ENCODE measurements at places on chromosomes 2 and 18.

GRCh38 chr2:207216457-207216856, 50.7 kb upstream of the KLF7 start:
- no peak for DNase-seq

DNA sequence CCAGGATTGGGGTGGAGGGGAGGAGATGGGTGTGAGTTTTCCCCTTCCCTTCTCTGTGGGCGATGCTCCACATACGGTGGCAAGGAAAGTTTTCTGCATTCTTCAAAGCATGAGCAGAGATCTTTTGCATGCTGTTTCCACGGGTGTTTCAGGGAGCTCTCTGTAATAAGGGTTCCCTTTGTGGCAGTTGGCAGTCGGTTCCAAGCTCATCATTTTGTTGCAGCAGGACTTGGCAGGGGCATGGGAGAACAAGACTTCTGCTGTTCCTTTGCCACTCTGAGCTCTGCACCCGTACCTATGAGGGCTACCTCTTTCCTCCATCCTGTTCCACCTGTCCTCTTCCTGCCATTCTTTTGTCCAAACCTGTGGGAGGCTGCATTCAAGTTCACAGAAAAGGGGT, 71.3 kb upstream of the SPRED2 start:
- no peak for DNase-seq

DNA sequence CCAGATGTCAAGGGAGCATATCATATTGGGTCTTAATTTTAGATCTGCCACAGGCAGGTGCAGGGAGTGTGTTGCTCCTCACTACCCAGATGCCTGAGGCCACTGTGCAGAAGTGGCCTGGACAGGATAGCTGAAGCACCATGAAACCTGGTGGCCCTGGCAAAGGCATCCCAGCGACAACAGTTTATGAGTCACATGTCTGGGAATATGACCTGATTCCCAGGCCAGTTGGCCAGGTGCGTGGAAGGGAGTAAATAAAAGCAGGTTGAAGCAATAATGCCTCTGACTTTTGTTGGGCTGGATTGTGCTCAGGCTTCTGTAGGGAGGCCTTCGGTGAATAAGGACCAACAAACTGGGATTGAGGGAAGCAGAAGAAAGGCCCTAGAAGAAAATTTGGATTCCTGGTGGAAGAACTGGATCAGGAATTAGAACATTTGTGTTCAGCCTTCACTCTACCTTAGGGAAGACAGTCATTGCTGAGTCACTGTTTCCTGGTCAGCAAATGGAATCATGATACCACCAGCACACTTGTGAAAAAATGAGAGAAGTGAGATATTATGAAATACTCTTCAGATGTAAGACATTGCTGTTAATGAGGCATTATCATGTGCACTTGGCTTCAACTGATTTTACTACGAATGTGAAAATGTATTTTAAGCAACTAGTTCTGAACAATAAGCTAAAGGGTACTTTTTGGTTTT, 78.4 kb upstream of the ZNF516 start:
- DNase-seq: peak; percentile 93

- DNase-seq: no peak
Measured at GRCh38 chr2:10215393-10215935, 87.2 kb upstream of the HPCAL1 start.

DNA sequence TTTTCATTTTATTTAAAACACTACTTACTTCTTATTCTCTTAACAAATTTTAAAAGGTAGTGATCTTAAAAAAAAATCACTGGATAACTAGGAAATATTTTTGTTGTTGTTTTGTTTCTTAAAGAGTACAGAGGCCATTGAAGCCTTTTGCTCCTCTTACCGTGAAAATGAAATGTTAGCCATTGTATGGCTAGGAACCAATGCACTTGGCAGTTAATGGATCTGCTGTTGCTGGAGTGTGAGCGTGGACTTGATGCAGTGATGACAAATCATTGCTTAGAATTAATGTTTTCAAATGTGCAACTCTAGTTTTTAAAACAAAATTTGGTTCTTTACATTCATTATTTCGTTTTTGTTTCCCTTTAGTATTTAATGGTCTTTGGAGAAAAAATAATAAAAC, 162.3 kb downstream of the HAUS1 start:
- DNase-seq: no peak

DNA sequence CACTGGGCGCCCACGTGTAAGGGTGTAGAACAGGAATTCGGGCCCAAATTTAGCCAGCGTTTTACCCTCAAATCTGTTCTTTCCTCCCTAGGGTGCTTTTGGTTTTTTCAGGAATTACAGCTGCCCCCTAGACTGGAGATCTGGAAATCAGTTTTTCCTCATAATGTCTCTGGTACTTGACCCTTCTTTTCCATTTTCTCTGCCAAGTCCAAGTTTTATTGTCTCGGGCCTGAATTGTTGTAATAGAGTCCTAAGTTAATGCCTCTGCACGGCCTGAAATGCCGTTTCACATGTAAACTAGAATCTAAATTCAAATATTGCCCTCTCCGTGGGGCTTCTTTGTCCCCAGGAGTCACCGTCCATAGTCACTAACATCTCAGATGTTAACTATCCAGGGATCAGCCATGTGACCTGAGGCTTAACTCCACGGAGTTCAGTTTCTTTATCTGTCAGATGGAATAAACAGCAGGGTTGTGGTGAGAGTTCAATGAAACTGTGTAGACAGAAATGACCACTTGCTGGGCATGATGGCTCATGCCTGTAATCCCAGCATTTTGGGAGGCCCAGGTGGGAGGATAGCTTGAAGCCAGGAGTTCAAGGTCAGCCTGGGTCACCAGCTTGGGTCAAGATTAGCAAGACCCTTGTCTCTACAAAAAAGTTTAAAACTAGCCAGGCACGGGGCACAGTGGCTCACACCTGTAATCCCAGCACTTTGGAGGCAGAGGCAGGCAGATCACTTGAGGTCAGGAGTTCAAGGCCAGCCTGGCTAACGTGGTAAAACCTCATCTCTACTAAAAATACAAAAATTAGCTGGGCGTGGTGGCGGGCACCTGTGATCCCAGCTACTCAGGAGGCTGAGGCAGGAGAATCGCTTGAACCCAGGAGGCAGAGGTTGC, 12.7 kb upstream of the CABLES1 start:
- DNase-seq: no peak

GRCh38 chr2:158975271-158975921, 7.0 kb downstream of the TANC1 start:
- no peak for DNase-seq

DNA sequence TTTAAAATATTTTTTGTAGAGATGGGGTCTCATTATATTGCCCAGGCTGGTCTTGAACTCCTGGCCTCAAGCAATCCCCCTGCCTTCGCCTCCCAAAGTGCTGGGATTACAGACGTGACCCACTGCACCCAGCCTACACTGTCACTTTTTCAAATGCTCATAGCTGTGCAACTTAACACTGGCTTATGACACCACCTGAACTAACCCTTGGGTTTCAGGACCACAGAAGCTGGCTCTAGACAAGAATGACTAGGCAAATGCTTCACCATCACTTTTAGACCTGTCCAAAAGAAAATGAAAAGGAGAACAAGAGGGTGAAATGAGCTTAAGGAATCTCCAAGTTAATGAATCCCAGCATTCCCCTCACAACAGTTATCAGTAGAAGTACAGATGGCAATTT, 13.3 kb downstream of the ERCC3 start:
- no peak for DNase-seq

DNA sequence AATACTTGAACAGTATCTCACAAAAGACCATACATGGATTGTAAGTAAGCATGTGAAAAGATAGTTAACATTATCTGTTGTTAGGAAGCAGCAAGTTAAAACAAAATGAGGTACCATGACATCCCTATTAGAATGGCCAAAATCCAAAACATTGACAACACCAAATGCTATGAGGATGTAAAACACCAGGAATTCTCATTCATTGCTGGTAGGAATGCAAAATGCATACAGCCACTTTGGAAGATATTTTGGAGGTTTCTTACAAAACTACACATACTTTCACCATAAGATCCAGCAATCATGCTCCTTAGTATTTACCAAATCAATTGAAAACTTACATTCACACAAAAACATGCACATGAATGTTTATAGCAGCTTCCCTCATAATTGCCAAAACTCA, 30.9 kb upstream of the ICOS start:
- no peak for DNase-seq

DNA sequence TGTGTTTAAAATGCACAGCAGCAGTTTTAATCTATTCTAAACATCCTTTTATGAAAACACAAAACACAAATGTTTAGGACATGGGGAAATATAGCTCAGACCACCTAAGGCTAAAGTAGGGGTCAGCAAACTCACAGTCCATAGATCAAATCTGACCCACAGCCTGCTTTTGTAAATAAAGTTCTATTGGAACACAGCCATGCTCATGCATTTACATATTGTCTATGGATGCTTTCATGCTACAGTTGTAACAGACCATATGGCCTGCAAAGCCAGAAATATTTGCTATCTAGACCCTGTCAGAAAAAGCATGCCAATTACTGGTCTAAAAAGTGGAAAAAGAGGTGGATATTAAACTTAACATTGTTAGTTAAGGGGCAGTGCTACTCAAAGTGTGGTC, 1105.4 kb upstream of the KLHL29 start:
- DNase-seq: no peak

- no peak for DNase-seq
Measured at GRCh38 chr2:176122683-176123410, at the start of gene HOXD9. Gene HOXD9, plus strand, starts transcription at chr2:176122719. Its CDS starts 50 bp downstream, at chr2:176122769.

DNA sequence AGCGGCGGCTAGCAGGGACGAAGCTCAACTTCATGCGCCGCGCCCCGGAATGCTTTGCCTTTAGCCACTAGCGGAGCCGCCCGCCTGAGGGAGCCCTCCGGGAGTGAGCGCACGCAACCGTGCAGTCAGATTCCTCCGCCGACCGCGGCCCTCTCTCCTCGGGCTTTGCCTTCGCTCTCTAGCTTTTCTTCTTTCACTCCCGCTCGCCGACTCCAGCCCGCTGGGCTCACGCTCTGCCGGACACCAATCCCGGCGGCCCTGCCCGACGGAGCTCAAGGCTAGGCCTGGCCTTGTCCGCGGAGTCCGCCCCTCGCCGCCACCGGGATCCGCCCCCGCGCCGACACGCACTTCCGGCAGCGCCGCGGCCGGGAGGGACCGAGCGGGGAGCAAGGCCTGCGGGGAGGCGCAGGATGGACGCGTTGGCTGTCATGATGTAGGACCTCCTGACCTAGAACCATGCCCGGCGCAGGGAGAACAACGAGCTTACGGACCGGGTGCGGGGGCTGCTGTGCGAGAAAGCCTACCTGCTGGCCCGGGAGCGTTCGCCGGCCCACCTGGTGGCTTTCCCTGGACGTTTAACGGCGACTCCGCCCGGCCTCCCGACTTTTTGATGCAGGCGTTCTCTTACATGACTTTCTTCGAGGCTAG, 40.8 kb upstream of the AKAIN1 start:
- DNase-seq: peak; percentile 86

DNA sequence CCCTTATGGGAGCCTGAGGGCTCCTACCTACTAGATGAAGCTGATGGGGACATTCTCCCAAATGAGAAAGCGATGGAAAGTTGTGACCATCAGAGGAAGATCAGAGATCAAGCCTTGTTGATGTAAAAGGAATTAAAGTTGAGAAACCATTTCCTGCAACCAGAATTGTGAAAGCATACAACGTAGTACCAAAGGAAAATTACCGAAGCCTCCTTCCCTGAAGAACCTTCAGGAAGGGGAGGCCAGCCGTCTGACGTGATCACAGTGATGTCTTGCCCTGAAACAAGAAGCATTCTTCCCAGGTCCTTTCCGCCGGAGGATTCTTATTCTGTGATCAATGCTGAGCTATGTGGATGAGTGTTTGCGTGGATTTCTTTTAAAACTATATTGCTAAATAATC, 211.6 kb upstream of the TNP1 start:
- DNase-seq: peak; percentile 44

GRCh38 chr2:232431705-232432590, 24.0 kb upstream of the ALPI start:
- no peak for DNase-seq

GRCh38 chr2:113282747-113283533, 4.2 kb upstream of the PAX8 start:
- DNase-seq: peak; percentile 86

GRCh38 chr2:23642516-23642915, 257.5 kb downstream of the KLHL29 start:
- DNase-seq: no peak

GRCh38 chr18:29083545-29083944, 906.6 kb upstream of the CDH2 start:
- no peak for DNase-seq

GRCh38 chr2:18749912-18750526, 160.7 kb upstream of the NT5C1B start:
- DNase-seq: peak; percentile 3

GRCh38 chr18:49961271-49961670, 147.9 kb upstream of the ACAA2 start:
- DNase-seq: no peak

DNA sequence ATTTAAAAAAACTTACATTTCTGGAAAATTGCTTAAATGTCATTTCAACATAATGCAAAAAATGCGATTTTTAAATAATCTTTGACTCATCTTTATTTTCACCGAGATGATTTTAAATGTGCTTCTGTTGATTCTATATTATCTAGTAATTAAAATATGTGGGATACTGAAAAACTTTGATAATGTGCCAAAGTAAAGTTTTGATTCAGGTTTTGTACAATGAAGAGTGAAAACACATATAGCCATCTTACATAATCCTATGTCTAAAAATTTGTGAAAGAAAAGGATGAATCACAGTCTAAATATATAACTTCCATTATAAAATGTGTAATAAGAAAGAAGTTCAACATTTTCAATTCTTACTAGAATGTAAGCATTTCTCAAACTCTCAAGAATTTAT, 204.3 kb upstream of the ZC3H15 start:
- DNase-seq: no peak

GRCh38 chr18:29087616-29088246, 910.8 kb upstream of the CDH2 start:
- peak; percentile 77 for DNase-seq

DNA sequence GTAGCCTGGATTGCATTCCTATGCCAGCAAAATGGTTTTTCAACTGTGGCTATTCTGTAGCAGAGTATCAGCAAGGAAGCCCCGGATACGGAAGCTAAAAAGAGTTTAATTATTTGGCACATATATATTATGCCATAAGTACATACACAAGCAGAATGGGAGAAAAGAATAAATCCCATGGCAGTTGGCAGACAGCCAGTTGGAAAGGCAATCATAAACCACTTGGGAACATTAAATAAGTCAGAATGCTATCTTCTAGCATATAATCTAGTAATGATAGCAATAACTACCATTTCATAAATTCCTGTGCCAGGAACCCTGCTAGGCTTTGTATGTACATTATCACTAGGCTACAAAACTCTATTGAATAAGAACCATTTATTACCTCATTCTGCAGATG, 26.0 kb downstream of the GALNT5 start:
- DNase-seq: no peak

DNA sequence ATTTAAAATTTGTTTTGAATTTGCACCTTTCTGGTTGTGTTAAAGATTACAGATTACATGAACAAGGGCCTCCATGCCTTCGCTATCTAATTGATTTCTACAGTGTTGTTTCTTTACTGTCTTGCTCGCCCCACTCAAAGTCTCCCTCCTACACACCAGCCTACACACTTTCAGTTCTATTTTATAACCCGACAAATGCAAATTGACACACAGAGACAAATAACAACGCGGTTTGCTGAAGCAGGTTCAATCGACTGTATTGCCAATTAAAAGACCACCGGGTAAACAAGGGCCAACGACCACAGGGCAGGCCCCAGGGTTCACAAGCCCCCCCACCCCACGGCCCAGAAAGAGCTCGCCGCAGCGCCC, 869 bp downstream of the STARD7 start:
- no peak for DNase-seq

GRCh38 chr2:191178806-191179514, 28.2 kb upstream of the STAT4 start:
- DNase-seq: no peak
